Central memory CD8-positive, alpha-beta T cell (primary cell): ENCODE measurements at places on chromosomes 13 and 19.

GRCh38 chr13:72166102-72166650, 299.2 kb upstream of the DACH1 start:
- DNase-seq: no peak

GRCh38 chr13:60627071-60627686, 230.2 kb downstream of the TDRD3 start:
- no peak for DNase-seq

DNA sequence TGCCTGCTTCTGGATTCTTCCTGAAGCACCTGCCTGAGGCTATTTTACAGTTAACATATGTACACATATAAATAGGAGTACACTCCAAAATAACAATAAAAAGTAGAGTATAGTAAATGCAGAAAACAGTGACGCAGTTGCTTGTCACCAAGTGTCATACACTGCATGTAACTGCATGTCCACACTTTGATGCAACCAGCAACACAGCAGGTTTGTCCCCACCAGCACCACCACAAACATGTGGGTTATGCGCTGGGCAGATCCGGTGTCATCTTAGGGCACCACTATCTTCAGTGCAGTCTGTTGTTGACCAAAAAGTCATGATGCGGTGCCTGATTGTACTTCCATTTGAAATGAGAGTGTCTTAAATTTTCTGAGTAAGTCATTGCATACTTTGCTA, 51.3 kb downstream of the COL4A2 start:
- DNase-seq: no peak

GRCh38 chr13:93976528-93976927, 503.0 kb downstream of the DCT start:
- no peak for DNase-seq

GRCh38 chr13:66410314-66410713, 819.8 kb downstream of the PCDH9 start:
- DNase-seq: no peak

DNA sequence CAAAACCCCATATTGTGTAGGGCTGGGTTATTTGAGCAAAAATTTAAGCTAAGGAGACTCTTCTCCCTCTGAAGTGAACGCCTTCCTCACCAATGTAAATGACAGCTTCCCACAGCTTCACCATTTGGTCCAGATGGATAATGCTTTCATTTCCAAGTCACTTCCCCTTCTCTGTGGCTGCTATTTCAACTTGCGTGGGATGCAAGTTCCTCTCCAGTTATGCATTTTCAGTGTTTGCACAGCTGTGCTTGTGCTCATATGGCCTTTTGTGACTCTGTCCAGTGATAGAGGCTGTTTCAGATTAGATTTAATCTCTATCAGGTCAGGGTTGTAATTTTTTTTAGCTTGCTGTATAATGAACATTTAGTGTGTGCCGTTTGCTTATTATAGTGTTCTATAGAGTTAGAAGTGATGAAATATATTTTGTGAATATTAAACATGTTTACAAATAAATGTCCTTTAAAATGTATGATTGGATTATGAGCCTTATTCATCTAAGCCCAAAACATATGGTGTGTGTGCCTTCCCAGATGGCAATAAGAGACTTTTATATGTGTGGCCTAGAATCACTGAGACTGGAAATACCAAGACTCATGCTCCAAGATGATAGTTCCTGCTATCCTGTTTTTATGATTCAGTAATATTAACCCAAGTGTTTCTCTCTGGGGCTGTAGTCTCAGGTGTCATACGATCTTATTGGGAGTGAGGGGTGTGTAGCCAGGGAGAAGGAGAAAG, 86.6 kb downstream of the TNFRSF19 start:
- no peak for DNase-seq
